ENCODE measurements at places on chromosomes 12 and 14.

DNA sequence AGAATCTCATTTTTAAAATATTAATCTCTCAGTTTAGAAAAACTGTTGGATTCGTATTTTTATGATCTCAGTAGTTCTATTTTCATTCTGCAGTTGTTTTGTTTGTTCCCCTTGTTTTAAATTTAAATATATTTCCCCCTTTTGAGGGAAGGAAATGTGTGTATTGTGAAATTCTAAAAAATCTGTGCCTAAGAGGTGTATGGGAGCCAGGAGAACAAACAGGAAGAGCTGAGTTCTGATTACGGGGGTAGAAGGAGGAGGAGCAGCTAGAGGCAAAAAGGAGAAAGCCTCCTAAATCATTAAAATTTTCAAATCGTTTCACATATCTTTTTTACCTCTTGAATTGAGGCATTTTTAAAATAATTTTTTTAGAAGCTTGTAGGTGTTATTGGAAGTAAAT is 2.3 kb downstream of the RDH12 start:
- DNase-seq: no peak

- no peak for DNase-seq
Measured at GRCh38 chr14:58354808-58355207, 40.9 kb upstream of the TOMM20L start.

DNA sequence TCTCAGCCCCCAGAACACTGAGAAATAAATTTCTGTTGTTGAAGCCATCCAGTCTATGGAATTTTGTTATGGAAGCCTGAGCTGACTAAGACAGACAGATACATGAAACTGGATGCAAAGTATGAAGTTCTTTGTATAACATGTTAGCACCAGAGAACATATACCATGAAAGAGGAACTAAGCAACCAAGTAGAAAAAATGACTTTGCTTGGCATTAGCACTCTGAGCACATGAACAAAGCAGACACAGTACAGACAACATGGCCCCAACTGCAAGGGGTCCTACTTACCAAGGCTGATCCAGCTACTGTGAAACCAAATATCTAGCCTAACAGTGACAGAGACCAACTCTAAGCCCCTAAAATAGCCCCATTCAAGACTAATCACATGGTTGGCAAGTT is 13.8 kb downstream of the EXOC5 start:
- DNase-seq: no peak

DNA sequence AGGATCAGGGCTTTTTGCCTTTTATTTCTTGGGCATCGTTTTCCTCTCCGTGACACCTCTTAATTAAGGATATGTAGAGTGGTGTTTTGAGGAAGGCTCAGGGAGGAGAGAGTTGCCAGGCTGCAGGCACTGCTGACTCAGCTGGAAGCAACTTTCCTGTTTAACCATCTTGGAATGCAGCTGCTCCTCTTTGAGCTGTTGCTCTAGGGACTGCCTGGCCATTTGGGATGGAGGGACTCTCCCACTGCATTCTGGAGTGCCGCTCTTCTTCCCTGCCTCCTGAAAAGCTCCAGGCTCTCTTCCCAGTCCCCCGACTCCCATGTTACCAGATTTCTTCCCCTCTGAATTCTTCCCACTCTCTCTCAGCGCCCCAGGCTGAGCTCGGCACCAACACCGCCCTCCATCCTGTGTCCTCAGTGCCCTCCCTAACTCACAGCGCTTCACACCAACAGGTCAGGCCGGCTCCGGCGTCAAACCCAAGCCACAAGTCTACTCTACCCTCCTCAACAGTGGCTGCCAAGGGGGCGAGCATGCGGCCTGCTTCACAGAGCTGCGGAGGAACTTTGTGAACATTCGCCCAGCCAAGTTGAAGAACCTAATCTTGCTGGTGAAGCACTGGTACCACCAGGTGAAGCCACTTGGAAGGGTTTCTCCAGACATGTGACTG is 5.9 kb downstream of the OAS3 start:
- DNase-seq: no peak

DNA sequence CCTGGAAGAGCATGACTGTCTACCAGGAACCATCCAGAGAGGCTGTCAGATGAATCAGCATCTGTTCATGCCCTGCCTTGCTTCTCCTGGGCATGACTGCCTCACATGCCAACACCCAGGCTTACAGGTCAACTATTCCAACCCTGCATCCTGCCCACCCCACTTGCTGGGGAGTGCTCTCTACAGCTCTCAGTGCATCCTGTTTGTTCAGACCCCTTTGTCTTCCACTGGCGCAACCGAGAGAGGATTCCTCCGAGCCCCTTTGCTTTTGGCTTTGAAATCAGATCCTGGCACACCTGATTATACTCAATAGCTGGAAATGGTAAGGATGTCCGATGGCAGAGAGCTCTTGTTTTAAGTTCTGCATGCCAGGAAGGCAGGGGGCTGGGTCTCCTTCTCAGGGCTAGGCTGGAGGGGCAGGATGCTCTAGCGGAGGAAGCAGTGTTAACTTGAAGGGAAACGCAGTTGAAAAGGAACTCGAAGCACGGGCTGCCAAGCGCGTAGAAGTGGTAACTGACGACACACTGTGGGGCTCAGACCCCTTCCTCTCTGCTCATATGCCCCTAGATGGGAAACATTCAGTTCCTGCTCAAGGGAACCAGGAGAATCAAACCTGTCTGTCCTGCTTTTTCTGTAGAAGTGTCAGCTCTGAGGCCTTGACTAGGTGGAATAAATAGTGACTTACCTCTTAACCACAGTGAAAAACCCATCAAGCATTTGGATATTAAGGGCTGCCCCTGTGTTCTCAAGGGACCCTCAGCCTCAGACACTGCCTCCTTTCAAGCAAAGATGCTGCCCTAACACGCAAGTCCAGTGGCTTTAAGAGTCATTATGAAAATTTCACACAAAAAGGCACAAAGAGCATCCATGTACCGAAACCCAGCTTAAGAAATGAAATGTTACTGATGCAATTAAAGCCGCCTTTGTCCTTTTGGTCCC is 297.5 kb downstream of the ZFP36L1 start:
- DNase-seq: no peak

DNA sequence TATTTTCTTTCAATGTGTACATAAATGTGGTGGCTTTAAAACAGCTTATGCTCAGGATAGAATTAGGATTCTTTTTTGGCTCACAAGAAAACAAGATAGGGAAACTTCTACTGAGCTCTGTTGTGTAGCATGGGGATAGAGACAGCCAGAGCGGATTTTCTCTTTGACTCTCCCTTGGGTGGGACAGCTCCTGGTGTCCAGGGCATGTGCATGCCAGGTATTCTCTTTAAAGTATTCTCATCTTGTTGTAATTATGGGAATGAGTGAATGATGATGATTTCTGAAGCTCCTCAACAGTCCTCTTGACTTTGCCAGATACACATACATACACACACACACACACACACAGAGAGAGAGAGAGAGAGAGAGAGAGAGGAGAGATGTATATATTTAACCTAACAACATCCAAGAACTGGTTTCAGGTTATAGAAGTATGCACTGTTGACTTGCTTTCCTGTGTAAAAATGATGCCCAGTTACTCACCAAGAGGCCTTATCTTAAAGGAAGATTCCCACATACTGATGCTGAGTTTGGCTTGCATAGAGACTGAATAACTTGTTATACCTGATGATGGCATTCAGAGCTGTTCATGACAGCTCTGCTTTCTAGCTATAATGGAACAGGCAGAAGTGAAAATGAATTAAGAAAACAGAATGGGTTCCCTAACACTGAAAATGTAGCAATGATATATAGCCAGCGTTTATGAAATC is 387.5 kb downstream of the EGLN3 start:
- DNase-seq: no peak

- DNase-seq: no peak
Measured at GRCh38 chr12:57456145-57456700, 1.1 kb downstream of the INHBE start.

DNA sequence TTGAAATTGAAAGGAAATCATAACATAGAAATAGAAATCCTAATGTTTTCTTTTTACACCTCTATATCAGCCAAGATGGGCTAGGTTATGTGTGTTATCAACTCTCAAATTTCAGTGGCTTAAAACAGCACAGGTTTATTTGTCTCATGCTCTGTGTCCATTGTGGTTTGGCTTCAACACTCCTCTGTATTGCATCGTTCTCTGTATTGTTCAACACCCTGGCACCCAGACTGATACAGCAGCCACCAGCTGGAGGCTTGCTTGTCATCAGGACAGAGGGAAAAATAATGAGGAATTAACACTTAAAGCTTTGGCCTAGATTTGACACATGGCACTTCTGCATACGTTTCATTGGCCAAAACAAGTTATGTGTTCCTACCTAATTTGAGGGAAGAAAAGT is 234.2 kb upstream of the ARHGAP5 start:
- no peak for DNase-seq

- DNase-seq: peak; percentile 45
Measured at GRCh38 chr14:69999261-69999674, 120.1 kb downstream of the SMOC1 start.

GRCh38 chr12:121454921-121455320 is 55.0 kb downstream of the RNF34 start:
- DNase-seq: no peak

DNA sequence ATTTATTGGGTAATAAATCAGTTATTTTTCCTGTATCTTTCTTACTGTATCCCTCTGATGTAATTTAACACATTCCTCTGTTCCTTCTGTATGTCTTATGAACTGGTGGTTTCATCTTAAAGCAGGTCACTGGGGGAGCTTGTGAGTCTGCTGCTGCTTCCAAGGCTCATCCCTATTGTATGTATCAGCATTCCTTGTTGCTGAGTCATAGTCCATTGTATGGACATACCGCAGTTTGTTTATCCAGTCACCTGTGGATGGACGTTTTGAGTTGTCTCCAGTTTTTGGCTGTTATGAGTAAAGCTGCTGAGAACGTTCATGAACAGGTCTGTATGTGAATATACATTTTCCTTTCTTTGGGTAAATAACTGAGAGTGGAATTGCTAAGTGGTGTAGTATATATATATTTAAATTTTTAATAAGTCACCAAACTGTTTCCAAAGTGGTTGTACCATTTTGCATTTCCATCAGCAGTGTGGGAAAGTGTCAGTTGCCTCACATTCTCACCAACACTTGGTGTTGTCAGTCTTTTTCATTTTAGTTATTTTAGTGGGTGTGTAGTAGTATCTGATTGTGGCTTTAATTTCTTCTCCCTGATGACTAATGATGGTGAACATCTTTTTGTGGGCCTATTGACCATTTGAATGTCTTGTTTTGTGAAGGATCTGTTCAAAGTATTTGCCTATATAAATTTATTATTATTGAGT is 82.7 kb downstream of the BEGAIN start:
- no peak for DNase-seq

DNA sequence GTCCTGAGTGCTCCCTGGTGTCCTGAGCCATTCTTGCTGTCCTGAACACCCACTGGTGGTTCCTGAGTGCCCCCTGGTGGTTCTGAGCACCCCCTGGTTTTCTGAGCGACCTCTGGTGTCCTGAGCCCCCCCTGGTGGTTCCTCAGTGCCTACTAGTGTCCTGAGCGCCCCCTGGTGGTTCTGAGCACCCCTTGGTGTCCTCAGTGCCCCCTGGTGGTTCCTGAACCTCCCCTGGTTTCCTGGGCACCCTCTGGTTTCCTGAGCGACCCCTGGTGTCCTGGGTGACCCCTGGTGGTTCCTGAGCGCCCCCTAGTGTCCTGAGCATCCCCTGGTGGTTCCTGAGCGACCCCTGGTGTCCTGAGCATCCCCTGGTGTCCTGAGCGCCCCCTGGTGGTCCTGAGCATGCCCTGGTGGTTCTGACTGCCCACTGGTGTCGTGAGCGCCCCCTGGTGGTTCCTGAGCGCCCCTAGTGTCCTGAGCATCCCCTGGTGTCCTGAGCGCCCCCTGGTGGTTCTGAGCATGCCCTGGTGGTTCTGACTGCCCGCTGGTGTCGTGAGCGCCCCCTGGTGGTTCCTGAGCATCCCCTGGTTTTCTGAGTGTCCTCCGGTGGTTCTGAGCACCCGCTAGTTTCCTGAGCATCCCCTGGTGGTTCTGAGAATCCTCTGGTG is 473.1 kb downstream of the TMEM121 start:
- DNase-seq: no peak

GRCh38 chr14:99173506-99173905 is 98.5 kb downstream of the BCL11B start:
- DNase-seq: no peak

DNA sequence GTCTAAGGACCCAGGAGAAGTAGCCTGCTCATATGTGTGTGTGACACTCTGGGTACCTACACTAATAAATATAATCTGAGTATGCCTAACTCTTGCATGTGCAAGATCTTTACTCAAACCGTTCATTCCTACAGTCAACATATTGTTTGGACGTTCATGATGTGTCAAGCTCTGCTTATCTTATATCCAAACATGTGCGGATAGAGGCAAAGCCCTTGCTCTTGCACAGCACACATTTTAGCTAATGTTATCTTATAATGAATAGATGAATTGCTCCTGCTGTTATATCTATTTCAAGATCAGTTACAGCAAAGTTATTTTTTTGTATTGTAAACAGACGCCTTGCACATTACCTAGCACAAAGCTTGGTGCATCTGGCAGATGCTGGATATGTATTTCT is 228.4 kb upstream of the FLRT2 start:
- no peak for DNase-seq

GRCh38 chr14:53964249-53964648 is 7.6 kb upstream of the BMP4 start:
- no peak for DNase-seq

DNA sequence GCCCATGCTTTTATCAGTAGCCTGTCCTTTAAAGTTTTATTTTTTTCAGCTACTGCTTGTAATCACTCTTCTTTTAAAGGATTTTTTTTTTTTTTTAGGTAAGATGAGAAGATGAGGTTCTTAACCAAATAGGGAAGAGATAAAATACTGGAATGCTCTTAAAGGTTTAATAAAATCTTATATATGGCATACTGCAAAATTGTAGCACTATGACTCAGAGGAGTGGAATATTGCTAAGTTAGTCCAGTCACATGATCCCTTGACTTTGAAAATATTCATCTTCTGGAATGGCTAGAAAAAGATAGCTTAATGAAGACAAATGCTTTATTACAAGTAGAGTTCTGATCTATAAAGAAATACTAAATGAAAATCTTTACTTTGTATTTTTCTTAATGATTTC is 116.6 kb downstream of the NAV3 start:
- peak; percentile 49 for DNase-seq

GRCh38 chr12:71970031-71970430 is 31.4 kb downstream of the TPH2 start:
- DNase-seq: no peak

- DNase-seq: peak; percentile 71
Measured at GRCh38 chr14:23115039-23115731, 3.9 kb downstream of the CEBPE start.

- no peak for DNase-seq
Measured at GRCh38 chr12:90618586-90618985, 336.4 kb downstream of the CCER1 start.

DNA sequence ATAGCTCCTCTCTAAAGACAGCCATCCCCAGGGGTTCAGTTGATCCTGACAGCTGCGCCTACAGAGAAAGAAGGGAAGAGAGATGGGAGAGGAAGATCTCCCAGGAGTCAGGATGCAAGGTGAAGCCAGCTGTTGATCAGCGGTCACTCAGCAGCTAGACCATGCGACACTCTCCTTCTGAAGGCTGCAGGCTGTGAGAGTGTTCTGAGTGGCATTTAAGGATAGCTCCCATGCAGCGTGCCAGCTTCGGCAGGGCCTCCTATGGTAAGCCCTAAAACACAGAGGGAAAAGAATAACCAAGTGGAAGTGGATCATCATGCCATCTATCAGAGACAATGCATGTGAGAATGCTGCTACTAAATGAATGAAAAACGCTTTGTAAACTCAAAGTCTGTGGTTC is 197.9 kb upstream of the NUDT4 start:
- no peak for DNase-seq

- no peak for DNase-seq
Measured at GRCh38 chr14:103541709-103542604, 13.0 kb downstream of the TRMT61A start.

- DNase-seq: no peak
Measured at GRCh38 chr12:126369487-126370463, 1304.5 kb downstream of the AACS start.

Measured in fibroblast of the conjunctiva (primary cell).